ENCODE measurements at places on chromosomes 11 and 22.

- DNase-seq, result peak; percentile 39
Observed at GRCh38 chr11:122711831-122712381, 56.4 kb downstream of the UBASH3B start.

GRCh38 chr11:10628508-10629236 lies 60.2 kb upstream of the LYVE1 start:
- no peak for DNase-seq

- no peak for DNase-seq
Observed at GRCh38 chr22:19673660-19674059, 40.6 kb upstream of the SEPTIN5 start.

DNA sequence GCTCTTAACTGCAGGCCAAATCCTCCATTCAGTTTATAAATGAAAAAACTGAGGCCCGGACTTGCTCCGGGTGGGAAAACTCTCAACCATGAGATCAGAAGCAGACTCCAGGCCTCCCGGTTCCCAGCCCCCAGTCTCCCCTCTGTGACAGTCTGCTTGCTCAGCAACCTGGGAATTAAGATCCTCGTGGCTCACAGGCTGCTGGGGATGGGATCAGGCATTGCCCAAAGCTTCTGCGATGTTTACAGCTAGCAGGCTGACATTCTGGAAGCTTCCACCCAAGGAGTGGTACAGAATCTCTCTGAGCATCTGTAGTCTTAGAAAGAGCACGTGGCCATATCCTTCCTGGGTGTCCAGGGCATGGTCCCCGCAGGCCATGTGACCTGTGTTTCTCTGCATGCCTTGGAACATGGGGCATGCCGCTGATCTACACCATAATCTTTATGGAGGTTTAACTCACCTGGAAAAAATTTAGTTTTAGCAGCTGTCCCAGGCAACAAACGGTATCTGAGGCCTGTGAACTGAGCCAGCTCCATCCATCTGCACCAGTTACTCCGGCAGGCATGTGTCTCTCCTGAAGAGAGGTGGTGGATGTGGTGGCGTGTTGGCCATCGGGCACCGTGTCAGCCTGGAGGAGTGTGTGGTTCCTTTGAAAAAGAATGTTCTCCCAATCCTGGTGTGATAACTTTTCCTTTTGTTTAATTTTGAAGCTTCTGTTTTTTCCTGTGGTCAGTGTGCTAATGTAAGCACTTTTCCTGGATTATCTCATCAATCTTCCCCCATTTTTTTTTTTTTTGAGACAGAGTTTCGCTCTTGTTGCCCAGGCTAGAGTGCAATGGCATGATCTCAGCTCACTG lies 7.9 kb downstream of the FBLN1 start:
- DNase-seq, result no peak

DNA sequence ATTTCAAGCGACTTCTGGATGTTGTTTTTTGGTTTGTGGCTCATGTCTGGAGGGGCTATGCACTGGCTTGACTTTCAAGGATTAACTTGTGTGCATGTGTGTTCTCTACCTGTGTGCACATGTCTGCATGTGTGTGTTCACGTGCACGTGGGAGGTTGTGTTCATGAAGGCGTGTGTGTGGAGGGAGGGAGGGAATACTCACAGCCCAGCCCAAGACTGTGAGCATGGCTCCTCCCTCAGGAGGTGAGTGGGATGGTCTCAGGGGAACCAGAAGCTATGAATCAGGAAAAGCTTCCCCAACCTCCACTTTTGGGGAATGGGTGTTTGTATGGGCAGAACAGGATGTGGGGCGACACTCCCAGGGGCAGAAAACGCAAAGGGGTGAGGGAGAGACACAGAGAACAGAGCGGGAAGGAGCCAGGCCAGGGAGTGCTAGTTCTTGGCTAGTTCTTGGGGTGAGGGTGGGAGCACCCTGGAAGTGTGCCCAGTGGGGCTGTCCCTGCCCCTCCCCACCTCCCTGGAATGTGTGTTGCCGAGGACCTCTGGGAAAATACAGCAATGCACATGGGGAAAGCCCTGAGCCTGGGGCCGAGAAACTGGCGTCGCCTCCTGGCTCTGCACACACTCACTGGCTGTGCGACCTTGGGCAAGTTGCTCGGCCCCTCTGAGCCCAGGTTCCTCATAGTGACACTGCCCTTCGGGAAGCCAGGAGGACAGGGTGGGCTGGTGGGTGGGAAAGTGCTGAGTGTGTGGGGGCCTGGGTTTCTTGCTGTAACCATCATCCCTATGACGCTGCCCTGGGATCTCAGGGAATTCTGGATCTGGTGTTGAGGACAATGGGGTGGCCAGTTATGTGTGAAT lies 16.9 kb upstream of the ALX4 start:
- DNase-seq, result peak; percentile 20

DNA sequence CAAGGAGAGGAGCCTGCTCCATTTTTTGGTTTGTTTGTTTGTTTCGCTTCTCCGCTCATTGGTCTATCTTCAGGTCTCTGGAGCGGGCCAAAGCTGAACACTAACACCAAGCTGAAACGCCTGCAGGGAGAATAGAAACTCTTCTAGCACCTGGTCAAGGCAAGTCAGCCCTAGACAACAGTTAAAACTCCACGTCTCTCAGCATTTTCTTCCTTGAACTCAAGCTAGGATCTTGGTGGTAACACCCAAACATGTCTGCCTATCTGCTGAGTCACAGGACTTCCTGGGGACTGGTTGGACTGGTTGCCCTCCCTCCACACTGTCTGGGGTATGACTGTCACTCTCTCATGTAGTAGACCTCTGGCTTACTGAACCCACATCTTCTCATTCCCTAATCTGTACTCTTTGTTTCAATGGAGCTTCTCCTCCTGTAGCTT lies 23.9 kb upstream of the RBFOX2 start:
- DNase-seq, result no peak

GRCh38 chr11:35943713-35944502 lies at the start of gene LDLRAD3:
Gene LDLRAD3, plus strand, starts transcription at chr11:35944062. Its CDS starts 37 bp downstream, at chr11:35944099.
- DNase-seq, result peak; percentile 61

GRCh38 chr11:18804199-18804999 lies 12.8 kb upstream of the PTPN5 start:
- no peak for DNase-seq

DNA sequence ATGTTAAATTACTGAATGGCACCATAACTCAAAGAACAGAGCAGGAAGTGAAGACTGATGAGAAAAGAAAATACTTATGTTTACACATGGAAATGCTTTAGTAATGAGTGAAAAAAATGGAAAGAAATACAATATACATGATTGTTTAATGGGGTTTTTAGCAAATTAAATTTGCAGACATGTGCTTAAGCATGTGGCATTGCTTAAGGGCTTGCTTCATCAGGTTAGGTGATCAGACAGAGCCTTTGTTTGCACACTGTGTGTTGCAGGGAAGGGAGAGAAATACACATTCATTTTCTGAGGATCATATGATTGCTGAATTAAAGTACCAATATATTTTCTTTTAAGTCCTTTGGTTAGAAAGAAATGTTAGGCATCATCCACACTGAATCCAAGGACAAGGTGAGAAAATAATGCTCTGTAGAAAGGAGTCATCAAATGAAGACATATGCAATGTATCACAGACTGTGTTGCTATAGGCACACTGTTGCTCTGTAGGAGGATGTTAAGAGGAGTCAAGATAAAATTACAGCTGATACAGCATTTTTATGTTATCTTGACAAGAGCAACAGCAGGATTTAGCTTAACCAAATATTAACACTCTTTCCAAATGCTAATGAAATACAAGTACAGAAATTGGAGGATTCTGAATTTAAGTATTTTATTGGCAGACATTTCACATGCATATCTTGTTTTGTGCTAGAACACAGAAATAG lies 23.4 kb upstream of the ARHGAP20 start:
- no peak for DNase-seq

- no peak for DNase-seq
Observed at GRCh38 chr22:23574371-23574811, 5.7 kb downstream of the IGLL1 start.

GRCh38 chr22:37870273-37870672 lies 21.1 kb downstream of the EIF3L start:
- no peak for DNase-seq

DNA sequence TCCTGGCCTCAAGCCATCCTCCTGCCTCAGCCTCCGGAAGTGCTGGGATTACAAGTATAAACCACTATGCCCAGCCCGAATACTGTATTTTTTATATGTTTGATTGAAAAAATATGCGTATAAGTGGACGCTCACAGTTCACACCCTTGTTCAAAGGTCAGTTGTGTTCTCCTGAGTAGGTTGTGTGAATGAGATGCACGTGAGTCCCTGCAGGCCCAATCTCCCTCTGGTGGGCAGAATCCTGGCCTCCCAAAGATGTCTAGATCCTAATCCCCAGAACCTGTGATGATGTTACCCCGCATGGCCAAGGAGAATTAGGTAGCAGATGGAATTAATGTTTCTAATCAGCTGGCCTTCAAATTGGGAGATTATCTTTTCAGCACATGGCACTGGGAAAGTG lies 41.9 kb downstream of the CTTN start:
- no peak for DNase-seq

- DNase-seq, result no peak
Observed at GRCh38 chr11:73330569-73331093, 22.6 kb downstream of the ARHGEF17 start.

- no peak for DNase-seq
Observed at GRCh38 chr11:1672613-1673350, 24.2 kb upstream of the KRTAP5-6 start.

DNA sequence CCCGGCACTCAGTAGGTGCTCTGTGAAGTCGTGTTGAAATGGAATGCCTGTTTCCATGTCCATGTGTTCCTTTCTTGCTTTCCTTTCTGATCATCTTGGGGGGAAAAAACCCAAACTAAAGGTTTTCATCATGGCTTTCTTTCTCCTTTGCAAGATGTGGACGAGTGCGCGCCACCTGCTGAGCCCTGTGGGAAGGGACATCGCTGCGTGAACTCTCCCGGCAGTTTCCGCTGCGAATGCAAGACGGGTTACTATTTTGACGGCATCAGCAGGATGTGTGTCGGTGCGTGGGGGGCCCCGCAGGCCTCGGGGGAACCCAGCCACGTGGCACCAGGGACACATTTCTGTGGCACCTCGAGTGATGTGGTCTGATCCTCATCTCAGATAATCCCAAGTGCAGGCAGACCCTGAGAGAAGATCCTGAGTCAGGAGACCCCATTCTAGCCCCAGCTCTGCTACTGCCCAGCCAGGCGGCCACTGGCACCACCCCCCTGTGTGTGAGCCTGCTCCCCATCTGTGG lies 39.4 kb downstream of the FBLN1 start:
- no peak for DNase-seq

DNA sequence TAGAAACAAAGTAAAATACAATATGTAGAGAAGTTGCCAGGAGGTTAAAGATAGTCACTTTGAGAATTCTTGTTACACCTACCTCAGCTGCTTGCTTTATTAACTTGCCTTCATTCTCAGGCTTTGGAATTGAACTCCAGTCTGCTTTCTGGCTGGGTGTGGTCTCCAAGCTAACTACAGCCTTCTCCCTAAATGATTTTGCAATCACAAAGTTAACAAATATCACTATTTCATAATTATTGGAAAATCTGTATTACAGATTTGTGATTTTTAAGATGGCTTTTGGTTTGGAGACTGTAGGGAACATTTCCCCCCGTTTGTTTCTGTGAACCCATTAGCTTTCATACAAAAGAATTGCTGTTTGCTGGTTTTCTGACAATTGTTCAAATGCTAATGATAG lies 2.2 kb downstream of the PLAAT5 start:
- no peak for DNase-seq

- no peak for DNase-seq
Observed at GRCh38 chr22:49193348-49193747, 634.3 kb downstream of the BRD1 start.

GRCh38 chr11:99682646-99683045 lies 661.9 kb downstream of the CNTN5 start:
- DNase-seq, result no peak

GRCh38 chr11:95898782-95899181 lies 25.1 kb downstream of the MTMR2 start:
- DNase-seq, result no peak

- no peak for DNase-seq
Observed at GRCh38 chr11:106021181-106021966, 666 bp downstream of the MSANTD4 start.

DNA sequence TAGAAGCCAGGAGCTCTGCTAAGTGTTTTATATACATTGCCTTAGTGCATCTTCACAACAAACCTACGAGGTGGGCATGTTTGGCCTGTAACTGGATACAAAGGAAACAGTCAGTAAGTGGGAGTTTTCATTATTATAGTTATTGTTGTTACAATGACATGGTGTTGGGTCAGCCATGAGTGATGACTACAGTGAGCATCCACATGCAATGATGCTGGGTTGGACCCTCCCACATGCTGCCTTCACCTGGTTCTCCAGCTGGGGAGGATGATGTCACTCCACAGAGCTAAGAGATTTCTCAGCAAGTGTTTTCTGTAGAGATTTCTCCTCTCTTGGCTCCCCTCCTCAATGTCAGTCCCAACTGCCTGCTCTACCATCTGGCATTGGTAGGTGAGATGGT lies 59.3 kb downstream of the EHF start:
- no peak for DNase-seq

- DNase-seq, result no peak
Observed at GRCh38 chr11:87022738-87023137, 15.0 kb upstream of the TMEM135 start.

DNA sequence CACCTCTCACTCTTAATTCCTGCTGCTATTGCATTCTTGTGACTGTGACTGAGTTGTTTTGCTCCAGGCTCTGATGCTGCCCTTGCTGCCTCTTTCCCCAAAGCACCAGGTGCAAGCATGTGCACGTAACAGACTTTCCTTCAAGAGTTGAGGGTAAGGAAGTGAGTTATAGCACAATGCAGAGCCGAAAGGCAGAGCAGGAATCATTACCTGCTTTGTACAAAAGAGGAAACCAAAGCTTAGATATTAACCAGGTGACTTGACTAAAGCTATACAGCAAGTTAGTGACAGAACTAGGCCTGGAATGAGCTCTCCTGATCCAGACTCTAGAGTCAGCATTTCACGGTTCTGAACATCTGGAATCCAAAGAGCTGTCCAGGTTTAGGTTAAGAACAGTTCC lies 33.6 kb downstream of the NEU3 start:
- DNase-seq, result no peak

DNA sequence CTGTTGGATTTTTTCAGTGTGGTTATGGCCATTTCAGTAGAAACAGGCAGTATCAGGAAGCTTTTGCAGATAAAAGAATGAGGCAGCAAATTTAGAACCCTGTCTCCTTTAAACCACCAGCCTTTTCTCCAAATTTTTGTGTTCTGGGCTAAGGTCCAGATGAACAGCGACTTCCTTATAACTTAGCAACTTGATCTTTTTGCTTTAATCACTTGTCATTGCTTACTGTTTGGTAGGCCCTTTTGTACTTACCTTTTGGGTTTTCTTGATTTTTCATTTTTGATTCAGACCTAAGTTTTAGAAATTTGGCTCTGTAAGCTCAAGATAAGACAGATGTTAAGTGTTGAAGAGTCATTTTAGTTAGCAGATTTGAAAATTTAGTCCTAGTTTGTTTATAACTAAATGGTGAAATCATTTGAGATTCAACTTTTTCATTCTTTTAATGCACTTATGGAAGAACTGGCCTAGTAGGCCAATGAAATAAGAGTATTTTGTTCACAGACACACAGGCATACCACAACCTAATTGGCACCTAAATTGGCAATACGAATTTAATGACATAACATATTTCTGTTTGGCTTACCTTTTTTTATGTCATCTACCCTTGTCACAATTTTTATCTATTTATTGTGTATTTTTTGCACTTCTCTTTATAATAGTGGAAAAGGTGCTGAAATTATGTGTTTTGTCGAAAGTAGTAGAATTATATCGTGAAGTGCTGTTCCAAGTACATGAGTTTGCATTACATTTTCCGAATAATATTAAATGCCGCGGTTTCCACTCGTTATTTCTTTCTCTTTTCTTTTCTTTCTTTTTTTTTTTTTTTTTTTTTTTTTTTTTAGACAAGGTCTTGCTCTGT lies 2.1 kb downstream of the RTN3 start:
- no peak for DNase-seq

Measured in NCI-H1092 treated with DMSO at 0.1 percent for 48 hours (cell line).